Smooth muscle cell of trachea (primary cell): ENCODE measurements at places on chromosomes 4 and X. TPM values are rescaled to one million over a fixed set of nuclear protein-coding genes. Genes with fewer than 3 reads are reported as not detected.

The TCEAL6 gene
- not detected in 2 replicates for total RNA-seq

The PNMA5 gene
- total RNA-seq = not detected in 2 replicates

The NXF2B gene
- not detected in 2 replicates for total RNA-seq

The ZDHHC15 gene
- total RNA-seq = under 0.01 TPM in 1 of 2 replicates, not detected in the other

The USP17L28 gene
- total RNA-seq = not detected in 2 replicates

The OTC gene
- 0.15 TPM in 1 of 2 replicates, not detected in the other for total RNA-seq

The DUSP21 gene
- total RNA-seq = not detected in 2 replicates

The PNMA6A gene
- total RNA-seq = 5.5 and 8.1 TPM in 2 replicates

The GSX2 gene
- total RNA-seq = not detected in 2 replicates

The NSG1 gene
- total RNA-seq = 0.58 and 1.5 TPM in 2 replicates

The ANKRD50 gene
- 23.8 and 27.8 TPM in 2 replicates for total RNA-seq

The DCHS2 gene
- total RNA-seq = 0.15 TPM in 1 of 2 replicates, not detected in the other

The DCAF4L1 gene
- under 0.01 and 0.17 TPM in 2 replicates for total RNA-seq

The FGB gene
- total RNA-seq = not detected in 2 replicates

The IL9R gene
- 0.15 TPM in 1 of 2 replicates, not detected in the other for total RNA-seq

The SPOCK3 gene
- 0.17 and 0.44 TPM in 2 replicates for total RNA-seq

The PASD1 gene
- total RNA-seq = not detected in 2 replicates

The GLRA2 gene
- not detected in 2 replicates for total RNA-seq

The AMTN gene
- total RNA-seq = not detected in 2 replicates

The GPR143 gene
- not detected in 2 replicates for total RNA-seq

The BGN gene
- 10.5 and 57.7 TPM in 2 replicates for total RNA-seq

The PLP1 gene
- 0.44 and 1.5 TPM in 2 replicates for total RNA-seq

The FAM47B gene
- not detected in 2 replicates for total RNA-seq

The GLRA3 gene
- total RNA-seq = under 0.01 TPM in 1 of 2 replicates, not detected in the other

The SLC38A5 gene
- 56.4 and 78.2 TPM in 2 replicates for total RNA-seq

The RNF128 gene
- total RNA-seq = 4.9 and 7.4 TPM in 2 replicates

The USP26 gene
- total RNA-seq = not detected in 2 replicates

The MSANTD1 gene
- 0.44 and 0.83 TPM in 2 replicates for total RNA-seq

The TIGD2 gene
- 6.4 and 9.6 TPM in 2 replicates for total RNA-seq

The GPR173 gene
- total RNA-seq = 5.8 and 6.3 TPM in 2 replicates

The CXCL3 gene
- total RNA-seq = 1.5 and 10.6 TPM in 2 replicates

The CTAG1A gene
- not detected in 2 replicates for total RNA-seq

The KDR gene
- under 0.01 and 0.44 TPM in 2 replicates for total RNA-seq

The ARHGAP36 gene
- not detected in 2 replicates for total RNA-seq

The GPR34 gene
- not detected in 2 replicates for total RNA-seq

The STS gene
- total RNA-seq = 4.2 and 7.6 TPM in 2 replicates

The TCEAL8 gene
- total RNA-seq = 99.7 and 155 TPM in 2 replicates

The SERPINA7 gene
- not detected in 2 replicates for total RNA-seq

The SCML2 gene
- 1.7 TPM in 2 replicates for total RNA-seq

The EXOC1L gene
- total RNA-seq = not detected in 2 replicates

The DRD5 gene
- not detected in 2 replicates for total RNA-seq

The LIMCH1 gene
- total RNA-seq = 0.83 and 0.87 TPM in 2 replicates

The MAOB gene
- total RNA-seq = 2.5 and 7.7 TPM in 2 replicates

The CENPVL3 gene
- not detected in 2 replicates for total RNA-seq

The MMRN1 gene
- total RNA-seq = 1.6 TPM in 1 of 2 replicates, not detected in the other

The TEX13C gene
- not detected in 2 replicates for total RNA-seq

The MFSD8 gene
- 18.0 and 20.9 TPM in 2 replicates for total RNA-seq

The TMEM35A gene
- 22.3 and 37.9 TPM in 2 replicates for total RNA-seq

The PTTG2 gene
- total RNA-seq = not detected in 2 replicates

The ATP7A gene
- 22.5 and 31.3 TPM in 2 replicates for total RNA-seq

The ARHGAP4 gene
- 2.3 and 2.6 TPM in 2 replicates for total RNA-seq

The TMPRSS11D gene
- total RNA-seq = under 0.01 TPM in 1 of 2 replicates, not detected in the other
